Activated CD4-positive, alpha-beta memory T cell treated with anti-CD3 and anti-CD28 coated beads, Interleukin-2, amount 10 ng/mL, durations not matched to agents 7 days and 5 days (primary cell): ENCODE measurements at places on chromosomes 2 and 18. TPM values are rescaled to one million over a fixed set of nuclear protein-coding genes. Genes with fewer than 3 reads are reported as not detected.

- H3K4me1 ChIP-seq: no peaks in the 10 kb centered on the region
- no peak overlapping the region for H3K27ac ChIP-seq
- H3K27me3 ChIP-seq: no peaks in the 10 kb centered on the region
- no peak overlapping the region for H3K4me3 ChIP-seq
Measured at GRCh38 chr2:229392196-229392595, 121.1 kb upstream of the PID1 start.

GRCh38 chr2:133053541-133053940, 383.5 kb upstream of the LYPD1 start:
- DNase-seq: no peak
- no peaks in the 10 kb centered on the region for H3K36me3 ChIP-seq
- no peak overlapping the region for H3K4me3 ChIP-seq
- H3K4me1 ChIP-seq: no peaks in the 10 kb centered on the region

GRCh38 chr2:229511524-229511923, 202.8 kb downstream of the DNER start:
- no peaks in the 10 kb centered on the region for H3K36me3 ChIP-seq
- H3K4me3 ChIP-seq: no peak overlapping the region
- H3K27me3 ChIP-seq: no peaks in the 10 kb centered on the region
- no peaks in the 10 kb centered on the region for H3K4me1 ChIP-seq
- no peak overlapping the region for H3K27ac ChIP-seq

- H3K27me3 ChIP-seq: peaks cover 7% of the 10 kb centered on the region
- H3K4me1 ChIP-seq: peaks cover 29% of the 10 kb centered on the region
- peak overlapping the region; percentile 99 for H3K27ac ChIP-seq
Measured at GRCh38 chr18:11850821-11851145, 430 bp upstream of the CHMP1B start.

DNA sequence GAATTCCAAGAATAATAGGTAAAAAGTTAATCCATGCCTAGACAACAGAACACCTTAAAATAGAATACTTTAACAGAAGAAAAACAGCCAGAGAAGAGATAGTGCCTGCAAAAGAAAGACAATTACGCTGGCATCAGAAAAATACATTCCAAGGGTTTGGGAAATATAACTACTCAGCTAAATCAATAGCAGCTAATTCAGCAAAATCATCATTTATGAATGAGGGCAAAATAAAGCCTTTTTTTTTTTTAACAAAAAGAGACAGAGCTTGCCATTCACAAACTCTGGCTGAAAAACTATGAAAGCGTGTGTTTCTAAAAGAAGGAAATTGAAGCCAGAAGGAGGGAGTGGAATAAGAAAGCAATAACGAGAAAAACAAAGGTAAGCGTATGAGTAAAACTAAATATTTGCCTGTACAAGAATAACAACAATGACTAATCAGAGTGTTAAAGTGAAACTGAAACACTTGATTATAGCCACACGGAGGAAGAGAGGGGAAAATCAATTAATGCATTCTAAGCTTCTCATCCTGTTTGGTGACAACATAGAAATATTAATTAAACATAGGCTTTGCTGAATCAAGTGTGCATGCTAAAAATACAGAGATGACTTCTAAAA, 90.2 kb downstream of the EHD3 start:
- no peak for DNase-seq
- H3K27ac ChIP-seq: peak overlapping the region; percentile 67
- no peaks in the 10 kb centered on the region for H3K27me3 ChIP-seq

The TMEM198 gene
- 1.0 TPM for total RNA-seq

DNA sequence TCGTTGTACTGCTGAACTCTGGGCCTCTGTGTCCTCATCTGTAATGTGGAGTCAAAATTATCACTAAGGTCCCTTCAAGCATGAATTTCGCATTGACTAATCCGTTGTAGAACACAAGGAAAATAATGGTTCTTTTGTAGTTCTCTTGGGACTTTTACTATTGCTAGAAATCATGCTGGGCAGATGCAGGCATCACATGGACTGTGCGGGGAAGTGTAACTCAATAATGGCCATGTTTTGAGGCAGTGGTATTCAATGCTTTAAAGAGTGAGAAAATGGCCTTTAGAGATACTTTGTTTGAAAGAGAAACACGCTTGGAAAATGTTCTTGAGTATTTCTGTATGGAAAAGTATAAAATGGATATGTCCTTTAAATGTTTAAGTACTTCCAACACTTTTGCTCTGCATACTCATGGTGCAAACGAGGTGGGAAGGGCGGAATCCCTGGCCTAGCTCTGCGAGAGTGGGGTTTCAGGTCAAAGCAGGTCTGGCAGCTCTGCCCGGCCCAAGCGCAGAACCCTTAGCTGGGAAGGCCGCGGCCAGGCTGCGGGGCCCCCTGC, 117.3 kb upstream of the MSTN start:
- no peak for DNase-seq
- peaks cover 7% of the 10 kb centered on the region for H3K4me1 ChIP-seq
- peaks cover 25% of the 10 kb centered on the region for H3K27me3 ChIP-seq
- no peak overlapping the region for H3K4me3 ChIP-seq

The OR6B3 gene
- not detected for total RNA-seq

- peaks cover 17% of the 10 kb centered on the region for H3K4me1 ChIP-seq
- H3K27ac ChIP-seq: no peak overlapping the region
- H3K36me3 ChIP-seq: no peaks in the 10 kb centered on the region
- peak; percentile 23 for DNase-seq
- peak overlapping the region; percentile 54 for H3K4me3 ChIP-seq
Measured at GRCh38 chr2:113324684-113325160, 46.0 kb upstream of the PAX8 start.

The SERPINB10 gene
- total RNA-seq: not detected

GRCh38 chr2:237190966-237191713, 105.5 kb downstream of the COPS8 start:
- H3K36me3 ChIP-seq: no peaks in the 10 kb centered on the region
- DNase-seq: no peak
- H3K4me1 ChIP-seq: no peaks in the 10 kb centered on the region
- H3K27me3 ChIP-seq: peaks cover 17% of the 10 kb centered on the region

DNA sequence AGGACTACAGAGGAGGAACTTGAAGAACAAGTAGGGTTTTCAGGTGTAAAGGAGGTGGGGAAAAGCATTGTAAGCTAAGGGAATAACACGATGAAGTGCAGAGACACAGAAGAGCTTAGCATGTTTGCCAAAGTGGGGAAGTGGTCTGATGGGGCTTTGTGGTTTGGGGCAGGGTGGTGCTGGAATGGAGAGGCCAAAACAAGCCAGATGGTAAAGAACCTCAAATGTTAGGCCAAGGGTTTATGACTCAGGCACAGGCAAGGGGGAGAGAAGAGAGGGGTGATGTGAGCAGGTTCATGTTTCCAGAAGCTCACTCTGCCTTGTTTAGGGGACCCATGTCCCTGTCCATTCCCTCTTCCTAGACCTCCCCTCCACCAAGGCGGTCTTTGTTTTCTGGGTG, 104.5 kb upstream of the YWHAQ start:
- H3K4me3 ChIP-seq: no peak overlapping the region
- peak; percentile 76 for DNase-seq
- H3K4me1 ChIP-seq: peaks cover 59% of the 10 kb centered on the region

- no peak overlapping the region for H3K4me3 ChIP-seq
- peaks cover 15% of the 10 kb centered on the region for H3K4me1 ChIP-seq
- H3K27ac ChIP-seq: no peak overlapping the region
- no peaks in the 10 kb centered on the region for H3K27me3 ChIP-seq
Measured at GRCh38 chr2:241924069-241924908, 54.8 kb downstream of the RTP5 start.

- no peaks in the 10 kb centered on the region for H3K36me3 ChIP-seq
- no peak overlapping the region for H3K27ac ChIP-seq
- DNase-seq: no peak
- no peaks in the 10 kb centered on the region for H3K4me1 ChIP-seq
- H3K27me3 ChIP-seq: no peaks in the 10 kb centered on the region
Measured at GRCh38 chr2:146913476-146913875, 931.4 kb upstream of the ACVR2A start.

- peaks cover 47% of the 10 kb centered on the region for H3K27me3 ChIP-seq
- H3K4me3 ChIP-seq: no peak overlapping the region
- no peak for DNase-seq
- no peak overlapping the region for H3K27ac ChIP-seq
- no peaks in the 10 kb centered on the region for H3K4me1 ChIP-seq
- no peaks in the 10 kb centered on the region for H3K36me3 ChIP-seq
Measured at GRCh38 chr2:176463546-176463945, 194.3 kb downstream of the MTX2 start.

The RABL2A gene
- 14.1 TPM for total RNA-seq

GRCh38 chr2:235850289-235850688, 317.9 kb downstream of the GBX2 start:
- no peak overlapping the region for H3K27ac ChIP-seq
- no peaks in the 10 kb centered on the region for H3K27me3 ChIP-seq
- DNase-seq: no peak
- no peaks in the 10 kb centered on the region for H3K4me1 ChIP-seq
- no peak overlapping the region for H3K4me3 ChIP-seq

The OR6B2 gene
- not detected for total RNA-seq

DNA sequence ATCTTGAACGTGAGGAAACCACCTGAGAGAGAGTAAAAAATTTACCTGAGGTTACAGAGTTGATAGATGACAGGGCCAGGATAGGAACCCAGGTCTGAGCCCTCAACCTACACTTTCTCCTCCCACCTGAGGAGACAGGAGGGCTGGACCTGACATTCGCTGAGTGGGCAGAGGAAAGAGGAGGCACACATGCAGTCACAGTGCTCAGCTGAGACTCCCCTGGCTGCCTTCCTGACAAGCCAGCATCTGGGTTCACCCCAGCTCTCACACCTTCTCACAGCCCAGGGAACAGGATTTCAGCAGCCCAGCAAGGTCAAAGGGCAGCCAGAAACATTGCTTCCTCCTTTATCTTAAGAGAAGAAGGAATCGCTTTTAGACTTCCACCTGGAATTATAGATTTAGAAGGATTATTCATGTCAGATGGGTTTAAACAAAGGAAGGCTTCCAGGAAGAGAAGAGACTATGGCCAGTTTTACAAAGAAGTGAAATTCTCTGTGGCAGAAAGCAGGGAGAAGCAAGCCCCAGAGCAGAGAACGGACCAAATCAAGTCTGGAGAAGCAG, 18.1 kb upstream of the PKDCC start:
- no peak overlapping the region for H3K27ac ChIP-seq
- H3K36me3 ChIP-seq: no peaks in the 10 kb centered on the region
- peaks cover 23% of the 10 kb centered on the region for H3K27me3 ChIP-seq
- H3K4me3 ChIP-seq: no peak overlapping the region
- no peaks in the 10 kb centered on the region for H3K4me1 ChIP-seq

DNA sequence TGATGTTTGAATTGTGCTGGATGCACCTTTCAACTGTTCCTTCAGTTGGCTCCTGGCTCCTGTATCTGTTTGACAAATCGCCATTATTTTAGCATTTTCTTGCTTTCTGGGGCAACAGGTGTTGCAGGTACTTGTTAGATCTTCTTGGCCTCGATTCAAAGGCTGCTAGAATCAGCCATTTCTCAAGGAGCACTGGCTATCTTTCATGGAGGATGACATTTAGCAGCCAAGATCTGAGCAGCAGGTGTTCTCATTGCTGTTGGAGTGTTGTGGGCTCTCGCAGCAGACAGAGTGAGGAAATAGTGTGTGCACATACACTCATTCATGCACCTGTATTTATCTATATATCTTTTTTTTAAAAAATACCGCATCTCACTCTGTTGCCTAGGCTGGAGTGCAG, 52.2 kb downstream of the INPP5D start:
- H3K27me3 ChIP-seq: no peaks in the 10 kb centered on the region
- H3K4me1 ChIP-seq: peaks cover 49% of the 10 kb centered on the region
- peaks cover 15% of the 10 kb centered on the region for H3K36me3 ChIP-seq
- H3K27ac ChIP-seq: no peak overlapping the region

The TUBB8B gene
- not detected for total RNA-seq

- no peak overlapping the region for H3K27ac ChIP-seq
- H3K4me1 ChIP-seq: peaks cover 42% of the 10 kb centered on the region
- no peaks in the 10 kb centered on the region for H3K27me3 ChIP-seq
- H3K36me3 ChIP-seq: peaks cover 45% of the 10 kb centered on the region
- no peak overlapping the region for H3K4me3 ChIP-seq
- no peak for DNase-seq
Measured at GRCh38 chr2:171889808-171890207, 4.2 kb downstream of the SLC25A12 start.

DNA sequence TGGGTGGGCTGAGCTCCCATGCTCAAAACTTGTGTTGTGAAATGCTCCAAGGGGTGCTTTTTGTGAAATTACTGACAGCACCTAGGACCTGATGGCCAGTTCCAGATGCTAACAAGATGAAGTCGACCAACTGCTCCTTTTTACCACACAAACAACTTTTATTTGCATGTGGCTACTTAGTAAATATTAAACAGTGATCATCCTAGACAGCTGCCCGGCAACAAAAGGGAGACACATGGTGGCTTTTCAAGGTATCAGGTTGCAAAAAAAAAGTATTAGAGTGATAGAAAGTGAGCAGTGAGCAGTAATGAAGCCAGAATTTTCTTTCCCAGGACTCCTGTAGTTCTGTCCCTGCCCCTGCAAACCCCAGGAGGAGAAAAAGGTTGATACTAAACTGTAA, 118.5 kb downstream of the RPIA start:
- DNase-seq: no peak
- H3K36me3 ChIP-seq: no peaks in the 10 kb centered on the region
- no peak overlapping the region for H3K27ac ChIP-seq
- H3K4me3 ChIP-seq: no peak overlapping the region
- no peaks in the 10 kb centered on the region for H3K4me1 ChIP-seq

GRCh38 chr2:147632198-147632597, 212.6 kb upstream of the ACVR2A start:
- peak; percentile 26 for DNase-seq
- no peaks in the 10 kb centered on the region for H3K27me3 ChIP-seq
- peaks cover 12% of the 10 kb centered on the region for H3K4me1 ChIP-seq
- no peak overlapping the region for H3K4me3 ChIP-seq

The ABHD1 gene
- 0.13 TPM for total RNA-seq

- no peak overlapping the region for H3K27ac ChIP-seq
- DNase-seq: peak; percentile 29
- H3K36me3 ChIP-seq: no peaks in the 10 kb centered on the region
- no peaks in the 10 kb centered on the region for H3K4me1 ChIP-seq
- H3K27me3 ChIP-seq: peaks cover 5% of the 10 kb centered on the region
Measured at GRCh38 chr2:46873604-46874068, 42.0 kb downstream of the MCFD2 start.

GRCh38 chr2:159695795-159696448, 16.4 kb upstream of the MARCHF7 start:
- H3K4me3 ChIP-seq: no peak overlapping the region
- no peak for DNase-seq
- H3K27me3 ChIP-seq: no peaks in the 10 kb centered on the region
- H3K36me3 ChIP-seq: peaks cover 6% of the 10 kb centered on the region
- H3K27ac ChIP-seq: no peak overlapping the region

DNA sequence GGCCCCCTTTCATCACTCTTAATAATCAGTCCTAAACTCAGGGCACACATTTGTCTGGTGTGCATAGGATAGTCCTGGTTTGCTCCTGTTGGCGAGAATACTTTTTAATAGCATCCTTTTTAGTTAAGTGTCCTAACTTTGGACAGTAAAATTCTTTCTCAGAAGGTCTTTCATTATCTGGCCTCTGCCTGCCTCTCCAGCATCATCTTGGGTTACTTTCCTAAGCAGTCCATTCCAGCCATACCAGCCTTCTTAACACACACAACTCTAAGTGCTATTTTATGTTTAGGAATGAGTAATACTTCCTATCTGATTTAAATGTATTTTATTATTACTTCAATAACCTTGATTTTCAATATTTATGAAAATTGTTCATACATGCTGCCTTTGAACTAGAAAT, 151.0 kb downstream of the ACOXL start:
- no peak for DNase-seq
- no peak overlapping the region for H3K4me3 ChIP-seq
- peaks cover 6% of the 10 kb centered on the region for H3K4me1 ChIP-seq
- H3K27ac ChIP-seq: no peak overlapping the region
- peaks cover 58% of the 10 kb centered on the region for H3K27me3 ChIP-seq

The MYO3B gene
- 0.18 TPM for total RNA-seq

- H3K36me3 ChIP-seq: no peaks in the 10 kb centered on the region
- H3K4me3 ChIP-seq: no peak overlapping the region
- DNase-seq: no peak
- no peaks in the 10 kb centered on the region for H3K4me1 ChIP-seq
- no peak overlapping the region for H3K27ac ChIP-seq
Measured at GRCh38 chr2:52776571-52776970, 991.0 kb upstream of the CHAC2 start.
